ENCODE measurements at places on chromosomes 3 and 15.
A peak's percentile ranks its signal among the peaks of the same experiment; 100 is the strongest.

- no peak for DNase-seq
These were observed at the start of gene TM4SF4 for GRCh38 chr3:149474250-149474817. TSS of gene TM4SF4 (plus strand) at chr3:149474697. CDS start at chr3:149474878, 181 bp downstream.

DNA sequence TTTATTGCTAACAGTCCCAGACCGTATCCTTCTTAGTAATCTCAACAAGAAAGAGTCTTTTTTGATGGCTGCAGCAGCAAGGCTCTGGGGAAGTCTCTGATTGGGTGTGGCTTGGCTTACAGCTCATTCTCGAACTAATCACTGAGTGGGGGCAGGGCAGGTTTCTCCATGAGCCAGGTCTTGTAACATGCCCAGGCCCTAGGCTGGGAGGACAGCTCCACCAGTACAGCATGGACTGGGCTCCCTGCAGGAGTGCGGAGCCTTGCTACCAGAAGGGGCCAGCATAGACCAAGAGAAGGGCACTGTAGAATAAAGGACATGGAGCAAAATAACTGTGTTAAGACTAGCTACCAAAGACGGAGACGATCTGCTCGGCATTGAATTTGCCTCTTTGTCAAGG, 7.2 kb downstream of the CD276 start:
- no peak for DNase-seq

GRCh38 chr15:66761726-66762595, 59.9 kb downstream of the SMAD6 start:
- no peak for DNase-seq

DNA sequence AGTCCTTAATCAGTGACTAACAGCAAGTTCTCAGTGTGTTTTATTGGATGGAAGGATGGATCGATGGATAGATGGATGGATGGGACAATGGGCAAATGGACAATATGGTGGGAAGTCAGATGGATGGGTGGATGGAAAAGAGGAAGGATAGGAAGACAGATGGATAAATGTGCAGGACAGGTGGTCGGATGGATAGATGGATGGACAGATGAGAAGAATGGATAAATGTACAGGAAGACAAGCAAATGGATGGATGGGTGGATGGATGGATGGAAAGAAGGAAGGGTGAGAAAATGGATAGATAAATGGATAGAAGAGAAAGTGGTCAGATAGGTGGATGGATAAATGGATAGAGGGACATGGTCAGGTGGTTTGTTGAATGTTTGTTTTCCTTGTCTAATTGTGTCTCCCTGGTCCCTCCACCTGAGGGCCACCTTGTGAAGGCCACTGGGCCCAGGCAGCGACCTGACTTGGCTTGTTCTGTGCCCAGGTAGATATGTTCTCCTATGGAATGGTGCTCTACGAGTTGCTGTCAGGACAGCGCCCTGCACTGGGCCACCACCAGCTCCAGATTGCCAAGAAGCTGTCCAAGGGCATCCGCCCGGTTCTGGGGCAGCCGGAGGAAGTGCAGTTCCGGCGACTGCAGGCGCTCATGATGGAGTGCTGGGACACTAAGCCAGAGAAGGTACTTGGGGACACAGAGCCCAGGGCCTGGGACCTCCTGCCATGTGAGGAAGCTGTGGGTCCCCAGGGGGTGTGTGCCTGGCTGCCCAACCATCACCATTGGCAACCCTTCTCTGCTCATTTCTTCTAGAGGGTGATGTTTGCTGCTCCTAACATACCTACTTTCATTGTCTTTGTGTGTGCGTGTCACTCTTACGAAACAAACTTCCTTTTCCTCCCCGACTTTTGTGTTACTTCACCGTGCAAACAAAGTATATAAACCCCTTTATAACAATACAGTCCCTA, 137.5 kb downstream of the LRRK1 start:
- no peak for DNase-seq

GRCh38 chr3:111076732-111077131, 5.1 kb downstream of the NECTIN3 start:
- DNase-seq = no peak

- DNase-seq = no peak
These were observed 319.3 kb upstream of the SATB1 start for GRCh38 chr3:18744472-18744871.

DNA sequence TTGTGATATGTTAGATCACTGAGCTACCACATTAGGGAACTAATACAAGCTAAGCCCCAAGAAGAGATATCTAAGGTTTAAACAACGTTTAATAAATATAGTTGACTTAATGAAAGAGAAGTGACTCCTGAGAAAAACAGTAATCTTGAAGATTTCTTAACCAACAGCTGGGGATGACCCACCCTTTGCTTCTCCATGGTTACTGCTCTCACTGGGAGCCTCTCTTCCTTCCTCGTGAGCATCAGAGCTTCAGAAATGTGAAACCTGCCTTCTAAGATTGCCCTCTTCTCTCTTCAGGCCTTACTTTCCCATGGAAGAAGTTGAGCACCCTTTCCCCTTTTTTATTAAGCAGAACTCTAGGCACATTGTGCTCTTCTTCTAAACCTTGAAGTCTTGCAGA, 132.2 kb upstream of the NR2E3 start:
- no peak for DNase-seq

DNA sequence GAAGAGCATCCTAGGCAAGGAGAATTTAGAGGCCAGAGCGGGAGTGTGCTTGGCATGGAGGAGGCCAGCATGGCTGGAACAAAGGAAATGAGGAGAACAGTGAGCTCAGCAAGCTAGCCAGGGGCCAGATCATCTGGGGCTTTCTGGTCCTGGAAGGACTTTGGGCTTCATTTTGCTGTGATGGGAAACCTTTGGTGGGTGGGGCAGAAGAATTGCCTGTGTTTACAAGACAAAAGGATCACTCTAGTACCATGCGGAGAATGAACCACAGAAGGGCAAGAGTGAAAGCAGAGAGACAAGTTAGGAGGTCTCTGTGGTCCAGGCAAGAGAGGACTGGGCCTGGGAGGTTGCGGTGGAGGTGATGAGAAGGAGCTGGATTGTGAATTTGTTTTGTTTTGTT, 61.6 kb upstream of the FOXP1 start:
- no peak for DNase-seq

- DNase-seq = no peak
These were observed 437.4 kb downstream of the NR2F2 start for GRCh38 chr15:96767703-96768434.

GRCh38 chr3:113536627-113537101, 4.3 kb downstream of the SIDT1 start:
- no peak for DNase-seq

GRCh38 chr3:177181418-177181817, 15.9 kb downstream of the TBL1XR1 start:
- no peak for DNase-seq

DNA sequence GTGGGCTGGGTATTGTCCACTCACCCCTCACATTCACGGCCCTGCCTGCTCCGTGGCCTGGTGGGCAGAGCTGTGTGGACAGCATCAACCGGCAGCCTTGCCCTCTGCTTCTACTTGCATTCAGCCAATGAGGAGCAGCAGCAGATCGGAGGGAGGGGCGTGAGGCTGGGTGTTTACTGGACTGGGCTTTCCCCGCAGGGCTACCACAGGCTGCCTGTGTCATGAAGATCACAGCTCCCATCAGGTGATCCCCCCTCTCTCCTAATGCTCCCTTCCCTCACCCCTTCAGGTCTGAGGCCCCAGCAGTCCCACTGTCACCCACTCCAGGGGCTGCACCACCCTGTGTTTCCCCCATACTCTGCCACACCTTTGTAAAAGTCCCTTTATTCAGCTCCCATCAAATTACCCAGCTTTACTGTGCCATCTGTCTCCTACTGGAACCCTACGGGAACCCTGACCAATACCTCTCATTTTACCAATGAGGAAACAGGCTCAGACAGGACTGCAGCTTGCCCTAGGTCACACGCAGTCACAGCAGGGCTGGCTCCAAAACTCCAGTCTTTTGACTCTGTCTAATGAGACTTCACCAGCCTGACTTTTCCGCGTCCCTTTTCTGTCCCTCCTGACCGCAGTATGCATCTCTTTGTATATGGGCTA, 81.1 kb downstream of the MEGF11 start:
- no peak for DNase-seq

- no peak for DNase-seq
These were observed 876 bp downstream of the PLSCR1 start for GRCh38 chr3:146543461-146544001.

- DNase-seq = no peak
These were observed 28.5 kb downstream of the PTPRG start for GRCh38 chr3:61589856-61590255.

- no peak for DNase-seq
These were observed 20.6 kb upstream of the TMC3 start for GRCh38 chr15:81394603-81395002.

DNA sequence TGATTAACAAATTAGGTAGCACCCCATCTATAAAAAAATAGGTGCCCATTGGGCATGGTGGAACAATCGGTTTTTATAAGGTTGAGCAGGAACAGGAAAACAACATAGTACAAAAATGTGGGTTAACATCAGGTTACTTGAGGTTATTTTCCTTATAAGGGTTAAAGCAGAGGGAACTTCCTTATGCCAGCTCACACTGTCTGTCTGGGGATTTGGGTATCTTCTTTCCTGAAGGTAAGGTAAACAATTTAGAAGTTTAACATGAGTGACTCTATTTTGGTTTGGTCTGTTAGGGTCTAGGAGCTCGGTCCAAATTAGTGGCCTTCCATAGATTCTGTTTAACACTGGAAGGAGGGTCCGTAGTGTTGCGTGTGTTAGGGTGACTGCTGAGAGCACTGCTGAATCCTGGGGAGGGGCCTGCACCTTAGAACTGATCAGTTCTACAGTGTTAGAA, 14.7 kb downstream of the CHD2 start:
- no peak for DNase-seq

DNA sequence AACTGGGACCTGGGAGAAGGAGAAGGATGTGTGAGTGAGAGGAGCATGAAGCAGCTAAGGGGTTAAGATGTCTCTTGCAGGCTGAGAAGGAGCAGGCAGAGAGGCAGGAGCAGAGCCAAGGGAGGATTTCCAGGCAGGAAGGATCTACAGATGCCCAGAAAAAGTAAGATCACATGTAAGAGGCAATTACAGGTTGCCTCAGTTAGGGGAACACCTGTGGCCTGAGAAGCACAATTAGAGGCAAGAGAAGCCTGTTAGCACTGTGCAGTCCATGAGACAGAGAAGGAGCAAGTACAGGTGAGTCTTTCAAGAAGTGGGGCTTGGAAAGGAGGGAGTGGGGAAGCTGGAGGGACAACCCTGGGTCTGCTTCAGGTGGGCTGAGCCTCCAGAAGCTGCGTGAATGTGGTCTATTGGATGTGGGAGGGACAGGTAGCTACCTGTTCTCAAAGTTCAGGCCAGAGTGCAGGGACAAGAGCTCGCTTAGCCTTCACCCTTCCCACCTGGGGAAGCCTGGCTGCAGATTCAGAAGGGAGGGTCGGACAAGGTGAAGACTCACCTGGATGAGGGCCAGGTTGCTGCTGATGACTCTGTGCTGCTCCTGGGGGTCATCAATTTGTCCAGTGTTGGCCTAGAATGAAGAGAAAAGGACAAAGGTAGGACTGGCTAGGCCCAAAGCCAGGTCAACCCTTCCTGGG, 50.7 kb downstream of the SLC41A3 start:
- no peak for DNase-seq

DNA sequence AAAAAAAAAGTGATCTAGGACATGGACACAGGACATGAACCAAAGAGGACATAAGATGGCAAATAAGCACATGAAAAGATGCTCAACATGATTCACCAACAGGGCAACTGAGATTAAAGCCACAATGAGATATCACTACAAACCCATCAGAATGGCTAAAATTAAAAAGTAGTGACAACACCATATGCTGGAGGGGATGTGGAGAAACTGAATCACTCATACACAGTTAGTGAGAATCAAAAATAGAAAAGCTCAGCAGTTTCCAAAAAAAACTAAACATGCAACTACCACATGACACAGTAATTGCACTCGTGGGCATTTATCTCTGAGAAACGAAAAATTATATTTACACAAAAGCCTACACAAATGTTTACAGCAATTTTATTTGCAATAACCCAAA, 27.9 kb upstream of the ACKR4 start:
- DNase-seq = peak; percentile 11

DNA sequence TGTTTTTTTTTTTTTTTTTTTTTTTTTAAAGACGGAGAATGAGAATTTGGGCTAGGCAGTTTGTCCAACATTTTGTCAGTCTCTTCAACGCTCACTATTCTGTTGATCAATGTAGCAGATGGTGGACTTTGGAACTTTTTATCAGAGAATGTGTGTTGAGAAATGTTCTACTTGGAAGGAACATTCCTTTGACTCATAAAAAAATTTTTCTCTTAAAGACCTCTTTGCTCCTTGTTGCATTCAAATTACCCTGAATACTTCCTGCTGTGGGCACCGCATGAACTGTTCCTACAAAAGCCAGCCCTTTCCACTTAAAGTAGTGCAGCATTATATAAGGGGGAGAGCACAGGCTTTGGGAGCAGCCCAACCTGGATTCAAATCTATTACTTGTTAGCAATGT, 182.9 kb downstream of the AKAP13 start:
- no peak for DNase-seq

- no peak for DNase-seq
These were observed 127.7 kb upstream of the IQSEC1 start for GRCh38 chr3:13200946-13201345.

GRCh38 chr15:57505056-57505715, 86.5 kb upstream of the MYZAP start:
- DNase-seq = no peak

DNA sequence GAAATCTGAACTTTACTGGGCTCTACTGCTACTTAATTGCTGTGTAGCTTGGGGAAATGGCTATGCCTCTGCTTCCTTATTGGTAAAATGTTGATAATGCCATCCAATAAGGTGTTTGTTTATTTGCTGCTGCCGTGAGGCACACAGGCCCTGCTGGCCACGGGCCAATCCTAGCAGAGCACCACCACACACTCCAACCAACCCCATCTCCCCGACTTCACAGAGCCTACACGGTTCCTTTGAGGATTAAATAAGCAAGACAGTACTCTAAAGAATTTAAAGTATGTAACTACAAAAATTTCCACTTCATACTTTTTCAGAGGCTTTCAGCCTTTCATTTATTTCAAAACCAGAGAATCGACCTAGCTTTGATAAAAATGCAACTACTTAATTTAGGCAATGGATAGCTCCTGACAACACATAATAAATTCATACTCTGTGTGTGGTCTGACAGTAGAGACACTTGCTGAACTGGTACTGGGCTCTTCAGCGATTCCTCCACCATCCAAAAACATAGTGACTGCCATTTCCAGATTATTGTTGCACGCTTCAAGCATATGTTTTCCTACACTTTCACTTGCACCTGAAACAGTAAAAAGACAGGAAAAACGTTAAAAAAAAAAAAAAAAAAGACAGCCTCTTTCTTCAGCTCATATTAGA, 25.3 kb downstream of the UBXN7 start:
- DNase-seq = no peak

- DNase-seq = no peak
These were observed at the start of gene FSD2 for GRCh38 chr15:82805994-82806406. TSS of gene FSD2 (minus strand) at chr15:82806069. CDS start at chr15:82787390, 18,679 bp downstream.

DNA sequence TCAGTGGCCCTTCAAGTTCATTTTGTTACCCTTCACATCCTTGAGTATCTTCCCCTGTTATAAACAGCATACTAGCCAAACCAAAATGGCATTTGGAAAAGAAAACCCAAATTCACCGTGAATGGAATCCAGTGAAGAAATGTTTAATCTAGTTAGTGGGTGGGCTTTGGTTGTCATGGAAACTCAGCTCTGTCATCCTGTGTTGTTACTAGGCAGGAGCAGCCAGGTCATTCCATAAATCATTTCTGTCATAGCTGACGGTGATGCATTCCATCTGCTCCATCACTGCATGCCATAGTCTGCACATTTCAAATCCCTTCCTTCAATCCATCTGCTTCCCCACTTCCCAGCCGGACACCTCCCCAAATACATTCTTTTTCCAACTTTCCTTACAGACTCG, 140.4 kb upstream of the CGNL1 start:
- DNase-seq = peak; percentile 17
